ENCODE measurements at places on chromosomes 13 and 19.

DNA sequence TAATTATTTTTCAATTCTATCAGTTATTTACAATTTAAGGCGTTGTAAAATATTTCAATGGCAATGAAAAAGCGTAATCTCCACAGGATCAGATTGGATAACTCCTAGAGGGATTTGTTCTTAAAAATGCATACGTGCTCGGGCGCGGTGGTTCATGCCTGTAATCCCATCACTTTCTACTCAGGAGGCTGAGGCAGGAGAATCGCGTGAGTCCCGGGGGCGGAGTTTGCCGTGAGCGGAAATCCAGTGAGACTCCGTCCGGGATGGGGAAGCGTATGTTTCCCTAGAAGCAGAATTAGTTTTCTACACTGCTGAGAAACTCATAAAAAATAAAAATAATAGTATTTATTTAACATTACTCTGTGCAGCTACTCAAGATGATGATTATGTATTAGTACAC is 917.8 kb upstream of the PCDH20 start:
- DNase-seq = no peak

- DNase-seq = no peak
Measured at GRCh38 chr19:40596608-40597328, 4.4 kb upstream of the LTBP4 start.

DNA sequence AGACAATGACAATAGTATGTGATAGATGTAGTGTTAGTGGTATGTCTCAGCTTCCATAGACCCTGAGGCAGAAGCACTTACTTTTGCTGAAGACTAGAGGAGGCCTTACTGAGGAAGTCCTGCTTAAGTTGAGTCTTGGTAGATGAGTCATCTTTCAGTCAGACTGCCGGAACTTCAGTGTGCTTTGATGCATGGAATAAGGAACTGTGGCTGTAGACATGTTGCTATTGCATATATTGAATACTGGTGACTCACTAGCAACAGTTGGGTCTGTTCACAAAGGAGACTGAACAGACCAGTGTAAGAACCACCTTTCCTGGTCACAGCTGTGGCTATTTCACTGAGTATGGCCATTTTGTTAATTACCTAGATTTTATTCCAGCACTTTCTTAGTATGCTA is 1000.6 kb downstream of the OLFM4 start:
- no peak for DNase-seq

DNA sequence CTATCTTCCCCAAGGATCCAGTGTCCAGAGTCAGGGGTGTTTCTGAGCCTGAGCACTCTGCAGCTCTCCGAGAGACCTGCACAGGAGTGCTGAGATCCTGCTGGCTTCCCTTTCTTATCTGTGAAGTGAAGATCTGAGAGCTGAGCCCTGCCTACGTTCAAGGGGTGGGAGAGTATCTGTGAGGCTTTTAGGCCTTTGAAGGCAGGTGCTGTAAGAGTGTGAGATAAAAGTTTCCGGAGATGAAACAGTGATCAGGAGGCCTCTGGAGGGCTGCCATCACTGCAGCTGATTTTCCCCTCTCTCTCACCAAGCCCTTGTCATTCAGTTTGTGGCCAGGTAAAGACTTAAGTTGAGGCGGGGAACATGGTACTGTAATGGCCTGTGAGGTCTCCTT is 83.1 kb downstream of the AKAP11 start:
- DNase-seq = no peak

- no peak for DNase-seq
Measured at GRCh38 chr19:29255006-29255405, 42.1 kb upstream of the UQCRFS1 start.

- DNase-seq = no peak
Measured at GRCh38 chr19:21439201-21439751, 42.3 kb downstream of the ZNF493 start.

GRCh38 chr19:13023656-13024055 is 28.4 kb downstream of the NFIX start:
- no peak for DNase-seq

- DNase-seq = no peak
Measured at GRCh38 chr19:4609878-4610511, 29.3 kb upstream of the TNFAIP8L1 start.

GRCh38 chr13:110748271-110748670 is 34.8 kb downstream of the ING1 start:
- no peak for DNase-seq

GRCh38 chr19:48728911-48729664 is 9.6 kb upstream of the MAMSTR start:
- DNase-seq = no peak

- no peak for DNase-seq
Measured at GRCh38 chr19:12979974-12980373, 10.6 kb downstream of the DAND5 start.
